Stimulated activated CD8-positive, alpha-beta memory T cell treated with anti-CD3 and anti-CD28 coated beads, Interleukin-2, amount 100 ng/mL, for 1 hour (primary cell): ENCODE measurements at places on chromosomes 7 and 10.

DNA sequence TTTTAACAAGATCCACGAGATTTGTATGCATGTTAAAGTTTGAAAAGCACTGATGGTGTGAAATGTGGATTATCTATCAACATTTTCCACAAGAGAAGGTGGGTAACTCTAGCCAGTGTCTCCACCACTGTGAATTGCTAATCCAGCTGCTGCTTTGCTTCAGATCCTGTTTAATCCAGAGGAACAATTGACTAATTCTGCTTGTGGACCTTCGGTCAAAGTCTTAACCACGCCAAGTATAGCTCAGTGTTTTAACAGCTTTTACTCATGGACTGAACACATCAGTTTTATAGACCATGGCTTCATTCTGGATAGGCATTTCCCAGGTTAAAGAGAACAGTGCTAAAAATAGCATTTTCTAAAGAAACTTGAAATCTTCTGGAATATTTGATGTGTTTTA is 23.5 kb downstream of the ADK start:
- DNase-seq = no peak

GRCh38 chr7:18689551-18689950 is 194.0 kb downstream of the HDAC9 start:
- no peak for DNase-seq

DNA sequence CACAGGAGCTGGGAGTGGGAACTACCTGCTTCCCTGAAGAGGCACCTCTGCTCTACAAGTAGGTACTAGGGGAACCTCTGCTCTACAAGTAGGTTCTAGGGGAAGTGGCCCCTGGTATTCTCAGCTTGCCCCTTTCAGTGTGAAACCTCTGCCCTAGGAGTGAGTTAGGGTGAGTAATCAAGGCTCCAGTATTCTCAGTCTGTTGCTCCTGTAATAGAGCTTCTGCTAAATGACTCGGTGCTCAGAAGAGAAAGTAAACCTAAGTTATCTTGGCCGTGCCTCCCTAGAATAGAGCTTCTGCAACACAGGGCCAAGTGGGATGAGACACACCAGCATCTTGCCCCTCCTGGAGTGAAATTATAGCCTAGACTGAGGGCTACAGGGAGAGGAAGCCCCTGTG is 13.4 kb upstream of the RASSF4 start:
- no peak for DNase-seq

- DNase-seq = no peak
These were observed 63.0 kb downstream of the PIP4K2A start for GRCh38 chr10:22651276-22651980.

DNA sequence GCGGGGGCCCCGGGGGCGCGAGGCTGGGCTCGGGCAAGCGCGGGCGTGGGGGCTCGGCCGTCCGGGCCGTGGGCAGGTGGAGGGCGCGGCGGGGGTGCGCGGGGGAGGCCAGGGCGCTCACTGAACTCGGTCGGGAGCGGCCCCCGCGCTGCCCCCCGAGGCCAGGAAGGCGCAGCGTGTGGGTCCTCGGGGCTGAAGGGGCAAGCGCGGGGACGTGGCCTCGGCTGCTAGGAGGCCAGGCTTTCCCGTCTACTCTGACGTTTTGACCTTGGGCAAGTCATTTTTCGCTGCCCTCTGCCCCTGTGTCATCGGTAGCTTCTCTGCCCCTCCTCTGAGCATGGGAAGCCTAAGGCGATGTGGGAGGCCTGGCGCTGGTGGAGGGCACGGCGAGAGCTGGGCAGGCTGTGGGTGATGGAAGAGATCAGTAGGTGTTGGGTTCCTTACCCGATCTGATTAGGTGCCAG is 441 bp downstream of the FBH1 start:
- no peak for DNase-seq

DNA sequence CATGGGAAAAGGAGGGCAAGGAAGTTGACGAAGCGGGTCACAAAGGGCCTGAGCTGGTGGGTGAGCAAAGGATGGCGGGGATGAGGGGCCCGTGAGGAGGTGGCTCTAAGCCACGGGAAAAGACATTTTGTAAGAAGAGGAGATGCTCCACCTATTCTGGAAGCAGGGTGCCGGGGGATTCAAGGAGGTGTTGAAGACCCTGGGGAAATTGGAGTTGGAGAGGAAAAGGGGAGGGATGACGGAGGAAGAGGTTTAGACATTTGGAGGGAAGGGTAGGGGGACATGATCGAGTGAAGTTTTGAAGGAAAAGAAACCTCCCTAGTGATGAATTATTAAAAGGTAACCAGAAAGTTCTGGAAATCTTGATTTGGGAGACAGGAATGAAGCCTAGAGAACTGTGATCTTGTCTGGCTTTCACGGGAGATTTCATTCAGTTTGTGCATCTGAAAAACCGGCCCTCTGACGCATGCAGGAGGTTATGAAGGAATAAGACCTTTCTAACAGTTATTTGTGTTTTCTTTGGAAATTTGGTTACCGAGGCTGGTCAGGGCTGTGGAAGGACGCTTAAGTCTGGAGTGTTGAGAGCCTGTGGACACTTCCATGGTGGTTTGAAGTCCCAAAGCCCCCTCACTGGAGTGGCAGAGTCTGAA is 1.4 kb downstream of the SMO start:
- DNase-seq = no peak

DNA sequence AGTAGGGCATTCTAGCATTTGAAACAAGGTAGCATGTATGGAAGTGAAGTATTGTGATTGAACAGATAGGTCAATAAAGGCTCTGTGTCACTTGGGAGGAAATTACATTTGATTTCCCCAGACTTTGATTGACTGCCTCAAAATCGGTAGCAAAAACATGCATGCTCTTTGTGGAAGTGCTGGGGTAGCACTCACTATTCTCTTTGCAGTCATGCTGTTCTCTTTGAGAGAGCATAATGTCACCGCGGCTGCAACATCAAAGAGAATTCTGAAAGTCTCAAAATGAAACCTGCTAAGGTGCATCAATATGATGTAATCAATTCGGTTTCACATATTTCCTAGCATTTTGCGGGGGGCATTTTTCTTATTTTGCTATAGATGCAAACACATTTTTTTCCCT is 64.2 kb downstream of the ARMC3 start:
- DNase-seq = no peak

DNA sequence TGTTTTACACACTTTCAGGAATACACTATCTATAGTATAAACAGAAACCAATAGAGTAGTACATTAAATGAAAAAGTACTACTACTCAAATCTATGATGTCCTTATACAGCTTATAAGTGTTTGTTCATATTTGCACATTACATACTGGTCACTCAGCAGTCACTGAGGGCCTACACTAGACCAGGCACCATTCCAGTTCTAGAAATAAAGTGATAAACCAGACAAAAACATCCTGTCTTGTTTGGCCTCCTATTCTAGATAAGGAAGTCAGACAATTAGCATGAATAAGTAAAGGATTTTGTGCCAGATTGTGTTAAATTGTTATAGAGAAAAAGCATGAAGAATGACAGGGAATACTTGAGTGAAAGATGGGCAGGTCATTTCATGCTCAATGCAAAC is 219.0 kb downstream of the CRPPA start:
- no peak for DNase-seq

DNA sequence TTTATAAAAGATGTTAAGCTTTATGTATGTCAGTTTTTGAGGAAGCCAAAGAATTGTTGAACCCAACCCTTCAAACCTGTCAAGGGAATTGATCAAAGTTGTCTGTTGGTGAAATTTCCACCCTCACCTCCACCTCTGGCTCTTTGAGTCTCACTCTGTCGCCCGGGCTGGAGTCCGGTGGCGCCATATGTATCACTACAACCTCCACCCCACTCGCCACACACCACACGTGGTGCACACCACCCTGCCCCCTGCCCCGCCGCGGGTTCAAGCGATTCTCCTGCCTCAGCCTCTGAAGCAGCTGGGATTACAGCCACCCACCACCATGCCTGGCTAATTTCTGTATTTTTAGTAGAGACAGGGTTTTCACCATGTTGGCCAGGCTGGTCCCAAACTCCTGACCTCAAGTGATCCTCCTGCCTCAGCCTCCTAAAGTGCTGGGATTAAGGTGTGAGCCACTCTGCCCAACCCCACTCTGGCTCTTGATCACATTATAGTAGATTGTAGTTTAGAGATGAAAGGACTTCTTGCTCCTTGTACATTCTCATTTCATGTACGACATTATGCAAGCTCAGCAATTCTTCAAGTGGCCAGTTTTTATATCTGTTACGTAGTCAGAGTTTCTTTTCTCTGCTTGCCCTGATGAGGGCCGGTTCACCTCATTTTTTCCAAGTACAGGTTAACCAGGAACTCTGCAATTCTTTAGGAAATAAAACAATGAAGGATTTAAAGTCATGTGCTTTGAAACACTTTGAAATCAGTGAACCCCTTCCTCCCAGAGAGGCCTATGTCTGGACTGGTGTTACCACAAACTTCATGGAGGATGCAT is 7.0 kb downstream of the BAMBI start:
- DNase-seq = no peak

- no peak for DNase-seq
These were observed 107.3 kb upstream of the SGCE start for GRCh38 chr7:94763268-94763667.

DNA sequence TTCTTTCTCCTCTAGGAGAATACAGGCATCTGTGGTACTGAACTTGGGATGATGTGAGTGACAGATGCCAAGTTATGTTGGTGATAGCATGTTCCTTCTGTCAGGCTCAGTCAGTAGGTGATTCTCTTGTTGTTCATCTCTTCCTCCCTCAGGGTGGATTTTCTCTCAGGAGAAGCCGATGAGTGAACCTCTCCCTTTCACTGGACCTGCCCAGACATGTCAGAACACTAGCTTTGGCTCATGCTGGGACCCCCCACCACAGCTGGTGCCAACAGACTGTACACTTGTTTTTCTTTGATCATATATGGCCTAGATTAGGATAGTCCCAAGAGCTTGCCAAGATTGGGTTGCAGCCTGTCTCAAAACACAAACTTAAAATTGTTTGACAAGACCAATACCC is 129.4 kb downstream of the BMPER start:
- no peak for DNase-seq

- no peak for DNase-seq
These were observed 18.4 kb downstream of the VWA2 start for GRCh38 chr10:114257498-114257897.

DNA sequence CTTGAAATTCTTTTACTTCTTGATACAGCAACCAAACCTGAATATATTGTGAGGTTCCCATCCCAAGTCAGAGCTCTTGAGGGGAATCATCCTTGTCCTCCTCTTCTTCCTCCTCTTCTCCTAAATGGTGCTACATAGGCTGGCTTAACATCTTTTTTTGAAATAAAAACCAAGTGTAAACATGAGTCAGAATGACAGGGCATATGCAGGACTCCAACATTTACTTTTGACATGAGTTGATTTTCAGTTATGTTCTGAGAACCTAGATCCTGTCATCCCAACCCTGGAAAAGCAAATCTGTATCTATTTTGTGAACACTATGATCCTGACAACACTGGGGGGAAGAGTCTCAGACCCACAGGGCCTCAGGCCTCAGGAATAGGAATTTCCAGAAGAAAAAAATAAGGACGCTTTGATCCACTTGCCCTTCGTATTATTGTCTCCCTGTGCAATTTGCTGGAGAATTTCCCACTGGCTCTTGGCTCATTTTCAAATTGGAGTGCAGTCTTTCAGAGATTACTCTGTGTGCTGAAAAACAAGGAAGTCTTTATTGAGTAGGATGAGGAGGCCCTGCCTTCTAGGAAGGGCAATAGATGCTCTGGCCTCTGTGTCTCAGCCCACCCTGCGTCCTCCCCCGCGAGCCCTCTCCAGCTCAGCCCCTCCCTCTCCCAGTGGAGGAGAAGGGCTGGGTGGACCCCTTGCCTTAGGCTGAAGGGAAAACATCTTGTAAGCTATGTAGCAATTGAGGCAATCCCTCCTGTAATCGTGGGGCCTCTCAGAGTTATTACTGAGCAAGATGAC is 121.6 kb downstream of the CREB5 start:
- no peak for DNase-seq

GRCh38 chr10:112132435-112132834 is 51.1 kb downstream of the GPAM start:
- no peak for DNase-seq
